ENCODE measurements at places on chromosomes 1 and 21.

- no peak for DNase-seq
These were observed 11.5 kb upstream of the PSRC1 start for GRCh38 chr1:109294481-109294880.

GRCh38 chr1:231630558-231631205, 4.1 kb downstream of the DISC1 start:
- no peak for DNase-seq

- DNase-seq = peak; percentile 72
These were observed 67.4 kb downstream of the ARHGEF10L start for GRCh38 chr1:17606826-17607440.

GRCh38 chr1:106072909-106073600, 983.4 kb upstream of the PRMT6 start:
- DNase-seq = no peak

DNA sequence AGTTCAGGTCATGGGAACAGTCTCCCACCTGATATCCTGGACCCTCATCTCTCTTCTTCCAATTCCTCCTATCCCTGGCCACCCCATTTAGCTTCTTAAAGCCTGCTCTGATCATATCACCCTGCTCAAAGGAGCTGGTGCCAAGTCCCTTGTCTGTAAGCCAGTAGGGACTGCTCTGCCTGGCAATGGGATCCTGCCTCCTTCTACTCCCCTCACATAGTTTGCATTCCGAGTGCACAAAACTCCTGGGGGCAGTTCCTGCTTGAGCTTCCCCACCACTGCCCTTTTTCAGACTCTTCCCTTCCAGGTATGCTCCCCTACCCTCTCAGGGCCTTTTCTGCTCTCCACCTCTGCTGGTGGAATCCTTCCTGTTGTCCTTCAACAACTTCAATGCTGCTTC, 48.1 kb downstream of the NGF start:
- no peak for DNase-seq
